ENCODE measurements at places on chromosomes 7 and 10.

- DNase-seq, result no peak
Measured at GRCh38 chr7:110905773-110906566, 185.0 kb upstream of the LRRN3 start.

GRCh38 chr10:82267960-82268359 is 393.0 kb downstream of the NRG3 start:
- DNase-seq, result no peak

DNA sequence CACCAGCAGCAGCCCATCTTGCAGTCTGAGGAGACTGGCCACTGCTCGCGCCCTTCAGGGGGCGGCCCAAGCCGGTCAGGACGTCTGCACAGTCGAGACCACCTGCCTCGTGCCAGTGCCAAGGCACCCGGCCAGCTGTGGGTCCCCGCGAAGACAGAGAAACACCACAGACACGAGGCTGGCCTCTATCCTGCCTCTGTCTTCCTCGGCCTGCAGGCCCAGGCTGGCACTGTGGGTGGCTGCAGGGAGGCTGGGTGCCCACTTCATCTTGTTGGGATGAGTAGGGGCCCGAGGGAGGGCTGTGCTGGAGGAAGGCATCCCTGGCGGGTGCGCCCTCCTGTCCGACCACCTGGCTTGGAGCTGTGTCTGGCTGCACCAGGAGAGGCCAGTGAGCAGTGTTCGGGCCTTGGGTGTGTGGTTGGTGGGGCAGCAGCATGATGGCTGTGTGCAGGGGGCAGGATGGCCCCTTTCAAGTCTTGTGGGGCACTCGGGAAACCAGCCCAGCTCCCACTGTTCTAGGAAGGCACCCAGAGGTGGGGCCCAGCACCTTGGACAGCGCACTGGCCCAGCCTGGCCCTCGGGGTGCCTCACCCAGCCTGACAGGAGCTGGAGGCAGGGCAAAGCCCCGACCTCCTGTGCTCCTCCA is 7.3 kb downstream of the DPYSL4 start:
- no peak for DNase-seq

DNA sequence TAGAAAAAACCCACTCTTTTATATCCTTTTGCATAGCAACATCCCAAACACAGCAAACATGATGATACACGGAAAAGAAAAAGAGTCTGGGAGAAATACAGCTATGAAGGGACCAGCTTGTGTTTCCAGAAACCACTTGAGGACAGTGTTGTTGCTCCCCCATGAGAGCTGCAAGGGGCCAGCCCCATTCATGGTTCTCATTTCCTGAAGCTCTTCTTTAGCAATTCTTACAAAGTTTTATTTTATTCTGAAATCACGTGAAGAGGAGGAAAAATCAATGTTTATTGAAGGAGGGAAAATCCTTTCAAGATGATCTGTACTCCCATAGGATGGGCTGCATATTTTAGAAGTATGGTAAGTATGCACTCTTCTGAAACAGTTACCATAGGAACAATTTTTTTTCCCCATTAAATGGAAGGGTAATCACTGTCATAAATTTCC is 17.5 kb upstream of the PRTFDC1 start:
- DNase-seq, result no peak

DNA sequence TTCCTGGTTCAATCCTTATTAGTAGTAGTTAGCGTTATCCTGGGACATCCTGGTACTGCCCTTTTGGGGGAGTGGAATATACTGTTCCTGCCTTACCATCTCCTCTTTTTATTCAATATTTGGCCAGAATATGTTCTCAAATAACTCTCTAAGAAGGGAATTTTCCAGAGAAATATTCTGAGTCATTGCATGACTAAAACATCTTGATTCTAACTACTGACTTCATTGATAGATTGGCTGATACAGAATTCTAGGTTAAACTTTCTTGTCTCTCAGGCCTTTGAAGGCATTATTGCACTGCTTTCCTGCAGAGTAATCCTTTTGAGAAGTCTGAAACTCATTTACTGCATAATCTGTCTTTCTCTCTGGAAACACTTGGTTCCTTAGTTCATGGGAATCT is 275.5 kb upstream of the DGKB start:
- DNase-seq, result no peak

DNA sequence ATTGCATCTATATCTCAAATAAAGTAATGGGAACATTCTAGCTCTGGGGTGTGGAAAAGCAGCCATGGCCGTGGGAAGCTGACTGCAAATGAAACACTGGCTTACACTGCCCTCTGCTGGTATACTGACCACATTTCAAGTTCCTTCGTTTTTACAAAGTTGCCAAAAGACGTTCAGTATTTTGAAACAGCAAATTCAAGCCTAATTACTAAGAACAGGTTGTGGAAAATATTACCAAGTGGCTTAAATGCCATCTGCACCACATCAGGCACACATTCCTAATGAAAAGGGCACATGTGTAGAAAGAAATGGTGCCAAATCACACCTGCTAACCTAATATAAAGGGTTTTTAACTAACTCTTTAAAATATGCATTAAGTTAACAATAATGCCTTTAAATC is 83.9 kb downstream of the JAZF1 start:
- DNase-seq, result peak; percentile 60

DNA sequence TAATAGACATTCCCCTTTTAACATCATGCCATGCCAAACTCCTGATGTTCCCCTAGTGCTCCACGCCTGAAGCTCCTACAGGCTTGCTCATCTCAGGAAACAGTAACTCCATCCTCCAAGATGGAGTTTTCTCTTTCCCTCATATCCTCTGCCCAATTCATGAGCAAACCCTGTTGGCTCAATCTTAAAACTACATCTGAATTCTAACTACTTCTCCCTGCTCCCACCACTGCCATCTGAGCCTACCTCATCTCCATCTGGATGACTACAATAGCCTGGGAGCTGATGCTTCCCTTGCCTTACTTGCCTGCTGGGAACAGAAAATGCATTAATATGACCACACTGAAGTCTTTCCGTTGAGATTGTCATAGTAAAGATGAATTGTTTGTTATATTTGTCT is 271.7 kb upstream of the MKLN1 start:
- no peak for DNase-seq
